Suprapubic skin (tissue), 4 donors: ENCODE measurements at places on chromosomes 6 and 20.

GRCh38 chr20:475463-476357, 13.4 kb upstream of the TBC1D20 start:
- DNase-seq, result no peak
- no peaks in the 10 kb centered on the region for H3K27me3 ChIP-seq
- no peak overlapping the region for H3K27ac ChIP-seq
- H3K4me1 ChIP-seq, result no peaks in the 10 kb centered on the region

GRCh38 chr20:62401331-62401779, 5.7 kb downstream of the CABLES2 start:
- H3K27me3 ChIP-seq, result no peaks in the 10 kb centered on the region
- no peak overlapping the region for H3K4me3 ChIP-seq
- no peak for DNase-seq
- H3K4me1 ChIP-seq, result peaks cover 15% of the 10 kb centered on the region
- H3K36me3 ChIP-seq, result no peaks in the 10 kb centered on the region

GRCh38 chr20:54572665-54573435, 97.5 kb downstream of the DOK5 start:
- H3K4me1 ChIP-seq, result no peaks in the 10 kb centered on the region
- H3K27ac ChIP-seq, result no peak overlapping the region
- H3K4me3 ChIP-seq, result no peak overlapping the region
- no peaks in the 10 kb centered on the region for H3K36me3 ChIP-seq

DNA sequence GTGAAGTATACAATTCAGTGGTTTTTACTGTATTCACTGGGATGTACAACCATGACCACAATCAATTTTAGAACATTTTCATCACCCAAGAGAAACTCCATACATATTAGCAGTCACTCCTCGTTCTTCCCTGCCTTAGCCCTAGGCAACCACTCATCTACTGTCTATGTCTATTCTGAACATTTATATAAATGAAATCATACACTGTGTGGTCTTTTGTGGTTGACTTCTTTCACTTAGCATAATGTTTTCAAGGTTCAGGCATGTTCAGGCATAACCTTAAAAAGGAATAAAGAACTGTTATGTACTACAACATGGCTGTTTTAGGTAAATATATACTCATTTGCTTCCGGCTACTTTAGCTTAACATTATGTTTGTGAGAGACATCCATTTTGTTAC, 37.3 kb downstream of the BLTP3A start:
- no peak overlapping the region for H3K4me3 ChIP-seq
- no peaks in the 10 kb centered on the region for H3K4me1 ChIP-seq
- no peaks in the 10 kb centered on the region for H3K27me3 ChIP-seq
- H3K27ac ChIP-seq, result no peak overlapping the region
- no peak for DNase-seq
- H3K36me3 ChIP-seq, result peaks cover 40% of the 10 kb centered on the region

GRCh38 chr6:46078294-46078693, 51.5 kb upstream of the ENPP4 start:
- no peaks in the 10 kb centered on the region for H3K4me1 ChIP-seq
- no peak overlapping the region for H3K27ac ChIP-seq
- H3K4me3 ChIP-seq, result no peak overlapping the region
- no peaks in the 10 kb centered on the region for H3K36me3 ChIP-seq

DNA sequence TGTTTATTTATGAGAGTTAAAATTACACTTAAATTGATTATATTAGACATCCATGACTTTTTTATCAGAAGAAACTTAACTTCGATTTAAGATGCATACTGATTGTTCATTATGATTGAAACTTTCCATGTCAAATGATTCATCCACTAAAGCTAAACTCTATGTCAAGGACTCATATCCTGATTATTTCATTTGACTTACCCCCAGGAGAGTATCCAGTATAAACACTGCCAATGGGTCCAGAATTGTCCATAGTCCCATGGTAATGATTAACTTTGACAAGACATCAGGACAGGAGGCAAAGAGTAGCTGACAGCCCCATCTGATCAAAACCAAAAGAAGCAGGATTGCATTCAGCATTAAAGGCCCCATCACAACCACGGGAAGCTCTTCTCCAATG, 709.9 kb downstream of the TFAP2A start:
- H3K4me1 ChIP-seq, result no peaks in the 10 kb centered on the region
- DNase-seq, result no peak
- H3K4me3 ChIP-seq, result no peak overlapping the region
- no peaks in the 10 kb centered on the region for H3K27me3 ChIP-seq

GRCh38 chr20:50772420-50773185, 22.3 kb upstream of the BCAS4 start:
- no peak overlapping the region for H3K4me3 ChIP-seq
- H3K27ac ChIP-seq, result no peak overlapping the region
- DNase-seq, result peak; percentile 48

DNA sequence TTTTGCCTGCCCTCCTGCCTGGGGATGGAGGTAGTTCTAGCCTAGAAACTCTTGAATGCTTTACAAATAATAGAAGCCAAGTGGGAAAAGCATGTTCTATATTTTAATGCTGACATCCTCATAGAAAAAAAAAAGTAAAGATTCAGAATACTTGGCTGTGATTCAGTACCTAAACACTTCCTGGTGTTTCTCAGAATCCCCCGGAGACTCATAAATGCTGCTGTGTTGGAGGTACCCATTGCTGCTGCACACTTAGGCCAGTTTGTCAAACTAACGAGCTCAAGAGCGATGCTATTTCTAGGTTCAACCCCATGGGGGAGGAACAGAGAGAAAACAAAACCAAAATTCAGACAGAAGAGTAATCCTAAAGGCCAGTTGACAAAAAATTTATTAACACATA, 38.8 kb upstream of the ZFP64 start:
- no peaks in the 10 kb centered on the region for H3K4me1 ChIP-seq
- H3K27ac ChIP-seq, result no peak overlapping the region
- H3K36me3 ChIP-seq, result no peaks in the 10 kb centered on the region
- no peak for DNase-seq
- H3K4me3 ChIP-seq, result no peak overlapping the region

DNA sequence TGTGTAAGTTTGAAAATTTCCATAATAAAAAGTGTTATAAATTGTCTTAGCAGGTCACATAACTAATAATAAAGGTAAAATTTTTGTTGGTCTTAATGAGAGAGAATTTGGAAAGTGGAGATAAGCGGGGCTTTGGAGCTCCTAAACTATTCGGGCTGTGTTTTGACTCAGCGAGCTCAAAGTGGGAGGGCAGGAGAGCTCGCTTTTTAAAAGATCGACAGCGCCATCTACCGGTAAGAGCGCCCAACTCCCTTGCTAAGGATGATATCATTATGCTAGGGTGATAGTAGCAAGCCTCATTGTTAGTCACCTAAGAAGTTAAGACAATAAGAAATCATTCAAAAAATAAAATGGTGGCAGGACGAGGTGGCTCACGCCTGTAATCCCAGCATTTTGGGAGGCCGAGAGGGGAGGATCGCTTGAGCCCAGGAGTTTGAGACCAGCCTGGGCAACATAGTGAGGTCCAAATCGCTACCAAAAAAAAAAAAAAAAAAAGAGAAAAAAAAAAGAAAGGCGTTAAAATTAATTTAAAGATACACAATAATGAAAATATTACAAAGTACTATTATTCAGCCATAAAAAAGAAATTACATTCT, 24.8 kb downstream of the C6orf15 start:
- no peak overlapping the region for H3K27ac ChIP-seq
- H3K4me3 ChIP-seq, result no peak overlapping the region
- peaks cover 11% of the 10 kb centered on the region for H3K4me1 ChIP-seq
- H3K27me3 ChIP-seq, result no peaks in the 10 kb centered on the region
- peak; percentile 89 for DNase-seq

- no peaks in the 10 kb centered on the region for H3K36me3 ChIP-seq
- H3K4me3 ChIP-seq, result no peak overlapping the region
Measured at GRCh38 chr20:17963114-17963897, 5.3 kb downstream of the SNX5 start.

GRCh38 chr6:116975600-116975999, 98.6 kb downstream of the RFX6 start:
- no peaks in the 10 kb centered on the region for H3K36me3 ChIP-seq
- no peak overlapping the region for H3K27ac ChIP-seq
- H3K4me3 ChIP-seq, result no peak overlapping the region
- DNase-seq, result no peak
- no peaks in the 10 kb centered on the region for H3K27me3 ChIP-seq
- no peaks in the 10 kb centered on the region for H3K4me1 ChIP-seq

GRCh38 chr6:10081075-10081474, 333.8 kb downstream of the TFAP2A start:
- no peak overlapping the region for H3K27ac ChIP-seq
- no peaks in the 10 kb centered on the region for H3K36me3 ChIP-seq
- peaks cover 18% of the 10 kb centered on the region for H3K4me1 ChIP-seq
- H3K27me3 ChIP-seq, result no peaks in the 10 kb centered on the region
- H3K4me3 ChIP-seq, result no peak overlapping the region

DNA sequence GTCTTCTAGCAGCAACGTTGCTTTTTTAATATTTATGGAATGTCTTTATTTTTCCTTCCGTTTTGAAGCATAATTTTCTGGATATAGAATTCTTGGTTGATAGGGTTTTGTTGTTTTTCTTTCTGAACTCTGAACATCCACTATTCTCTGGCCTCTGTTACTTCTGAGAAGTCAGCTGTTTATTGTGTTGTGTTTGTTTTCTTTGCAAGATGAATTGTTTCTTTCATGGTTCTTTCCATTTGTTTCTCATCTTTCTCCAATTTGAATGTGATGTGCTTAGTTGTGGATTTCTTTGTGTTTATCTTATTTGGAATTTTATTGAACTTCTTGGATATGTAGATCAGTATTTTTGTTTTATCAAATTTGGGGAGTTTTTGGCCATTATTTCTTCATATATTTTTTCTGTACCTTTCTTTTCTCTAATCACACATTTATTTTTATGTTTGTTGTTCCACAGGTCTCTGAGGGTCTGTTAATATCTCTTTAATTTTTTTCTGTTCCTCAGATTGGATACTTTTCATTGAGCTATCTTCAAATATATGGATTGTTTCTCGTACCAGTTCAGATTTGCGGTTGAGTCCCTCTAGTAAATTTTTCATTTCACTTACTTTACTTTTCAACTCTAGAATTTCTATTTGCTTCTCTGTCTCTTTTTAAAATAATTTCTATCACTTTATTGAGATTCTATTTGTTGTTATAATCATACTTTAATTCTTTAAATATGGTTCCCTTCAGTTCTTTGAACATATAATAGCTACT, 18.0 kb downstream of the HIVEP1 start:
- H3K36me3 ChIP-seq, result peaks cover 3% of the 10 kb centered on the region
- no peak overlapping the region for H3K27ac ChIP-seq
- no peak overlapping the region for H3K4me3 ChIP-seq
- peaks cover 32% of the 10 kb centered on the region for H3K4me1 ChIP-seq
- no peak for DNase-seq

- no peaks in the 10 kb centered on the region for H3K27me3 ChIP-seq
- H3K4me3 ChIP-seq, result no peak overlapping the region
- no peaks in the 10 kb centered on the region for H3K4me1 ChIP-seq
- H3K27ac ChIP-seq, result no peak overlapping the region
- DNase-seq, result no peak
- no peaks in the 10 kb centered on the region for H3K36me3 ChIP-seq
Measured at GRCh38 chr6:41047745-41048732, 5.0 kb upstream of the APOBEC2 start.

DNA sequence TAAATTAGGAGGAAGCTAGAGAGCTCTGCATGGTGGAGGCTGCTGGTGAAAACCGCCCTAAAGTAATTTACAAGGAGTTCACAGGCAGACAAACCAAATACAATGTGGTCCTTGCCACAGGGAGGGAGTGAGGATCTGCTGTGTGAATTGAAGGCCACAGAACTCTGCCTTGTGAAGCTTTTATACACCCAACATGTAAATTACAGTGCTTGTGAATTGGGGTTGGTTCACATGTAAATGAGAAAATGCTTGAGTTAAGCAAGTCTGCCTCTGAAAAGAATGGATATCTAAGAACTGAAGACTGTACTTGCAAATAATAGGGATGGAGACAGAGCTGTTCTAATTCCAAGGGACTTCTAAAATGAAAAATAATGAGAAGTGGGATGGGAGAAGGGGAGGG, 194.2 kb downstream of the SLC35F1 start:
- H3K27me3 ChIP-seq, result no peaks in the 10 kb centered on the region
- no peak for DNase-seq
- no peaks in the 10 kb centered on the region for H3K36me3 ChIP-seq
- H3K27ac ChIP-seq, result no peak overlapping the region
- no peak overlapping the region for H3K4me3 ChIP-seq

GRCh38 chr6:52407467-52407866, 12.7 kb upstream of the EFHC1 start:
- no peak overlapping the region for H3K4me3 ChIP-seq
- peaks cover 7% of the 10 kb centered on the region for H3K36me3 ChIP-seq
- peaks cover 5% of the 10 kb centered on the region for H3K27me3 ChIP-seq
- H3K27ac ChIP-seq, result no peak overlapping the region
- no peak for DNase-seq

DNA sequence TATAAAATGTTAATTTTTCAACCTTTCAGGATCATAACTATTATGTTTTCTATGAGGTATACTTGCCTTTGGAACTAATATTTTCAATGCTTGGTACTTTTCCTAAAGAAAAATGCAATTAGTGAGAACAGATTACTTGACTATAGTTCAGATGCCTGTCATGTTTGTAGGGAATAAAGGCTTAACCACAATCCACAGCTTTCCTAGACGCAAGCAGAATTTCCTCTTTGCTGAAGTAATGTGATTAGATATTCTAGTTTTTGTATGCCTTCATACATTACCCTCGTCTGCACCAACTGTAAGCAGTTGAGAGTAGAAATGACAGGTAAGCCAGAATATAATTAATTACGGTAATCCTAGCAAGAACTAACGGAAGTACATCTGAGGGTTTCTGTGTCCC, 581.4 kb upstream of the MMS22L start:
- no peak overlapping the region for H3K27ac ChIP-seq
- DNase-seq, result no peak
- no peaks in the 10 kb centered on the region for H3K27me3 ChIP-seq

DNA sequence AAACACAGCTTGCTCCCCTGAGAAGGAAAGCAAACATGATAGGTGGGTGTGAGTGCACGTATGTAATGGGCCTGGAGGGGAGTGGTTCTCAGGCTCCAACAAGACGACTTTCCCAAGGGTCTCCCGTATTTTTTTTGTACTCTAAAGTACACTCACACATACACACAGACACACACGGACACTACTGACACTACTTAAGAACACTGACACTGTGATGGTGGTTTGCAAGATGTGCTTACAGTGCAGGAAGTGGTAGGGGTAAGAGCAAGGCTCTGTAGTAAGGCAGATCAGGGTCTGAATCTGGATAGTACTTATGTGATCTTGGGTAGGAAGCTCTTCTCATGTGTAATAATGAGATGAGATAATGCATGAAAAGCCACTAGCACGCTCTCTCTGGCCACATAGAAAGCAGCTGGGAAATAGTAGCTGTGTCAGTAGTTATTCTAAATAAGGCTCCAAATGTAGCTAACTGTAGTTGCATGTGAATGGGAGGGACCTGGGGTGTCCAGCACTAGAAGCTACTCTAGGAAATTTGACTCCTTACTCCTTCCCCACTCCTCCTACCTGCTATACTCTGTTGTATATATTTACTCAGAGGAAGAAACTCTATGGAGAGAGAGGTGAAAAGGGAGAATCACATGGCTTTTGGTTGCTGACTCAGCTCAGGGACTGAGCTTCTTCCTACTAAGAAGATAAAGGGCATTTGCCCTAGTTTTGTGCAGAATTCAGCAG, 8.4 kb upstream of the ZBTB24 start:
- H3K4me1 ChIP-seq, result peaks cover 5% of the 10 kb centered on the region
- H3K4me3 ChIP-seq, result no peak overlapping the region
- no peaks in the 10 kb centered on the region for H3K36me3 ChIP-seq
- H3K27ac ChIP-seq, result no peak overlapping the region
- H3K27me3 ChIP-seq, result no peaks in the 10 kb centered on the region
- no peak for DNase-seq

GRCh38 chr6:112469306-112469705, 122.2 kb downstream of the RFPL4B start:
- no peak overlapping the region for H3K27ac ChIP-seq
- no peak for DNase-seq
- H3K36me3 ChIP-seq, result no peaks in the 10 kb centered on the region

GRCh38 chr6:30340589-30341054, 4.3 kb upstream of the RPP21 start:
- H3K4me3 ChIP-seq, result no peak overlapping the region
- H3K27ac ChIP-seq, result no peak overlapping the region
- H3K4me1 ChIP-seq, result peaks cover 6% of the 10 kb centered on the region
- DNase-seq, result no peak
